ENCODE measurements at places on chromosomes 11 and 22.

DNA sequence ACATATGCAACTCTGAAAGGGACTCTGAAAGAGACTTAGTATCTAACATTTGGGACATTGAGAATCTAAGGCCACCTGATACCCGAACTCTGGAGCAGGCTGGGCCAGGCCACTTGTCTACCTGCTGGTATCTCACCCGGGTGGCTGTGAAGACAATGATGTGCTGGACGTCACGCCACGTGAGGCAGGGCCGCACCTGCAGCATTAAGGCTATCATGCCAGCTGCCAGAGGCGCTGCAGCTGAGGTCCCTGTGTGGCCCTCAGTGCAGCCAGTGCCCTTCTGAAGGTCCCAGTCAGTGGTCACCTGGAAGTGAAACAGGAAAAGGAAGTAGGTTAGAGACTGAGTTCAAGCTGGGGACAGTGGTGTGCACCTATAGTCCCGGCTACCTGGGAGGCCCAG is 12.4 kb downstream of the PCSK7 start:
- no peak for DNase-seq

- no peak for DNase-seq
Measured at GRCh38 chr11:61985869-61986268, 18.4 kb upstream of the FTH1 start.

DNA sequence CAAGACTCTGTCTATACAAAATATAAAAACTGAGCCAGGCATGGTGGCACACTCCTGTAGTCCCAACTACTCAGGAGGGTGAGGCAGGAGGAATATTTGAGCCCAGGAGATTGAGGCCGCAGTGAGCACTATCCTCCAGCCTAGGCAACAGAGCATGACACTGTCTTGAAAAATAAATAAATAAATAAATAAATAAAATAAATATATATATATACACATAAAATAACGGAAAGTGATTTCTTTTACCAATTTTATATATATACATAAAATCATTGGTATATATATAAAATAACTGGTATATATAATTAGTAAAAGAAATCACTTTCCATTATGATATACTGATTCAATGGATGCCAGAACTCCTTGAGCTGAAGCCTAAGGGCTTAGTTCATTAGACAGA is 91.8 kb downstream of the MRTFA start:
- no peak for DNase-seq

DNA sequence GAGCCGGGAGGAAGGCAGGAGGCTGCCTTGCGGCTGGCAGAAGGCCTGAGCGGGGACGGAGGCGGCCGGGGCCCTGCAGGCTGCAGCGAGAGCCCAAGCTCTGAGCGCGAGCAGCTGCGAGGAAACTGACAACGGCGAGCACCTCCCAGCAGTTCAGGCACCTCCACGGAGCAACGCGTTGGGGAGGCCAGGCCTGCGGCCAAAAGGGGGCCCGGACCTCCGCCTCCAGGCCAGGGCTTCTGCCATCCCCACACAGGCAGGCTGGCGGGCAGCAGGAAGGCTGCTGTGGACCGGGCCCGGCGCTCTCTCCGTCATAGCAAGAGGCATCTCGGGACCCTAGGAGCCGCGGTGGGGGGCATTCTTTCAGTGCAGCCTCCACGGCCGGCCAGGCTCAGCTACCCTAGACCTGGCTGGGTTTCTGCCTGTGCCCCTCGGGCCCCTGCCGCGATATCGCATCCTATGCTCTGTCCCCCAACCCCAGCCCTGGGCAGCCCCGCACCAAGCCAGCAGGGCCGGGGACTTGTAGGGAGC is 22.9 kb upstream of the SLC22A12 start:
- DNase-seq = no peak

DNA sequence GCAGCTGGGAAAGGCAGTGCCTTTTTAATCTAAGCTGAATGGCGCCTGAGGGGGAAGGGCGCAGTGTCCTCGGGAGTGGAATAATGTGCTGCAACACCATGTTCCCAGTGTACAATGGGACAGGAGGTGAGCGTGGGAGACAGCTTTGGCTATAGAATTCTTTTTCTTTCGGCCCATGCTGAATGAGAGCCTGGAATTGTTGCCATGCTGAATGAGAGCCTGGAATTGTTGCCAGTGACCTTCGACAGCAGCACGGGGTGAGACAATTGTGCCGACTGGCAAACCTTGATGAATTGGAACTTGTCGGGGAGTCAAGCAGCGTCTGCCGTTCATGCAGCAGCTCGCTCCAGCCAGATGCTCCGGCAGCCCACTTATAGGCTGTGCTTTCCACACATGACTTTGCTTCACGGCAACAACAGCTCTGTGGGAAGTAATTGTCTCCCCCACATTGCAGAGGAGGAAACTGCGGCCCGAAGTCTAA is 141.4 kb upstream of the E2F8 start:
- no peak for DNase-seq

DNA sequence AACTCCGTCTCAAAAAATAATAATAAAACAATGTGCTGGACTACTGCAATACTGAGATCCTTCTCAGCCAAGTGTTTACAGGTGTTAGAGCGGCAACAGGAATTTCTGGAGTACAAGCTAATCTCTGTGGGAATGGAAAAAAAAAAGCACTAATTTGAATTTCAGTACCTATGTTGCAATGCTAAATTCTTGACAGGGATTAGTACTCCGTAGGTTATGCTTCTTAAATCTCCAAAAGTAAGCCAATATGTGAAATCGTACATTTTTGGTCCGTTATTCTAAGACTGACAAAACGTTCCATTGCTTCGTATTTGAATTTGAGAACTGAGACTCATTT is 1.1 kb downstream of the ATL3 start:
- no peak for DNase-seq

DNA sequence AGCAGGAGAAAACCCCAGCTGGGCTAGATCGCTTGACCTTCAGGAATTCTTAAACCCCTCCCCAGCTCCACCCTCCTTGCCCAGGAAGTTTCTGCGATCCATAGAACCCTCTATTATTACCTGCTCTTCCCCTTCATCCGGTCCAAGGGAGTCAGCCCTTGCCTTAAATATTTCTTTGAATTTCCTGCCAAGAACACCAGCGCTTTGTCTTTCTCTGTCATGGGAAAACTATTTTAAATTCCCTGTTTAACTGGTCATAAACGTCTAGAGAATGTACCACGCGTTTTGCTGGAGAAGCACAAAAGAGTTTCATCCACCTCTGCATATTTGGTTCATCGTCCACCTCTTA is 496 bp upstream of the TRAF6 start:
- no peak for DNase-seq

GRCh38 chr11:72222907-72223614 is 1.5 kb upstream of the INPPL1 start:
- DNase-seq = peak; percentile 93

DNA sequence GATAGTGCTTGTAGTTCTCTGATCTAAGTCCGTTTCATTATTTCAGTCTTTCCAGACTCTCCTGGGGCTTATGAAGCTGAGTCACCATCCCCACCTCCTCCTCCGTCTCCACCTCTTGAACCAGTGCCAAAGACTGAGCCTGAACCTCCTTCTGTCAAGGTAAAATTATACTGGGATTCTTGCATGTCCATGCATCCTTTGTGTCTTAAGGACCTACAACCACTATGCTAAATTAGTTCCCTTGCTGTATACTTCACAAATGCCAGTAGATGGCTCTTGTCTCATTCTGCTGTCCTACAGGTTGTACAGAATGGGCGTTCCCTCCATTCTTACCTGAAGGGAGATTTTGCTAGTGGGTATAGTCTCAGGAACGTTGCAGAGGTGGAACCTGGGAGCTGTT is 42.2 kb downstream of the POLD3 start:
- no peak for DNase-seq

DNA sequence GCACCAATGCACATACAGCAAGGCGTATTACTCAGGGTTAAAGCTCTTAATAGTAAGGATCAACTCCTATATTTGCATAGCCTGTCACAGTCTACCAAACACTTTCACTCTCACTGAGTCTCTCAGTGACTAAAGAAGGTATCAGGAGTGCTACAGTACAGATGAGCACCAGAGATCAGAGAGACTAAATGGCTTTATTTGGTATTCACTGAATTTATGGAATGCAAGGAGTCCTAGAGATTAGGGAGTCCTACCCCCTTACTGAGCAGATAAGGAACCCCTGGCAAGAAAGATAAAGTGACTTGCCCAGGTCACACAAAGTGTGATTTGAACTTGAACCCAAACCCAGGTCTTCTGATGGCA is 396.4 kb upstream of the CCDC90B start:
- DNase-seq = no peak

DNA sequence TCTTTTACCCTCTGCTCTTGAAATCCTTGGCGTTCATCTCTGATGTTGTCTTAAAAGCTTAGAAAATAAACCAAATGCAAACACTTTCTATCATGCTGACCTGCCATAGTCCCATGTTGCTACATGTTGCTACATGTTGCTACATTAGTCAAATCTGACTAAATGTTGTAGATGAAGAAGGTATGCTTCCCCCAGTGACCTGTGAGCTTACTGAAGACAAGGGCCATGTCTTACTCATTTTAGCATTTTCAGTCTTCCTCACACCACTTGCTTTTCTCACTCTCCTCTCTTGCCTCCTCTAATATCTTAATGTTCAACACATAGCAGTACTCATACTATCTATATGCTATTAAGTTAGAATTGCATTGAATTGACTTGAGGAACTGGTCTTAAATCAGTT is 346.4 kb upstream of the MTNR1B start:
- no peak for DNase-seq

DNA sequence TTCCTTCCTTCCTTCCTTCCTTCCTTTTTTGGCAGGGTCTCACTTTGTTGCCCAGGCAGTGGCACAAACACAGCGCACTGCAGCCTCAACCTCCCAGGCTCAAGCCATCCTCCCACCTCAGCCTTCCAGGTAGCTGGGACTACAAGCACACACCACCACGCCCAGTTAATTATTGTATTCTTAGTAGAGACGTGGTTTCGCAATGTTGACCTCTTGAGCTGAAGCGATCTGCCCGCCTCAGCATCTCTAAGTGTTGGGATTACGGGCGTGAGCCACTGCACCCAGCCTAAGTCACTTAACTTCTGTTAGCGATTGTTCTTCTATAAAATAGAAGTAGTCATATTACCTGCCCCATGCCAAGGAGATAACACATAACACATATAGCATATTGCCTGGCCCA is 2.8 kb upstream of the SYTL2 start:
- DNase-seq = no peak

- DNase-seq = no peak
Measured at GRCh38 chr11:24295360-24295759, 201.5 kb upstream of the LUZP2 start.

GRCh38 chr11:45485070-45485707 is 180.2 kb downstream of the CHST1 start:
- no peak for DNase-seq

GRCh38 chr22:44489817-44490216 is 8.2 kb downstream of the RTL6 start:
- no peak for DNase-seq

DNA sequence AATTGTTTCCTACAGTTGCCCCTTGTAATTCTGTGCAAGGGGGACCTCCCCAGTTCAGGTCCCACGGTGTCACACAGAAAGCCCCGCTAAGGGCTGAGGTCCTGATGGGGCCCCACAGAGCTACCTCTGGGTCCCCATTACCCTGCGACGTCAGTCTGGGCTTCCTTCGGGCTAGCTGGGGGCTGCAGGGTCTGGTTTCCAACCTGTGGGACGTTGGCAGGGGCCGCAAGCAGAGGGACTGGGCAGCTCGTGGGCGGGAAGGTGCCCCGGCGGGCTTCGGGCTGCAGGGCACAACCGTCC is 698 bp downstream of the SLC37A4 start:
- DNase-seq = no peak

DNA sequence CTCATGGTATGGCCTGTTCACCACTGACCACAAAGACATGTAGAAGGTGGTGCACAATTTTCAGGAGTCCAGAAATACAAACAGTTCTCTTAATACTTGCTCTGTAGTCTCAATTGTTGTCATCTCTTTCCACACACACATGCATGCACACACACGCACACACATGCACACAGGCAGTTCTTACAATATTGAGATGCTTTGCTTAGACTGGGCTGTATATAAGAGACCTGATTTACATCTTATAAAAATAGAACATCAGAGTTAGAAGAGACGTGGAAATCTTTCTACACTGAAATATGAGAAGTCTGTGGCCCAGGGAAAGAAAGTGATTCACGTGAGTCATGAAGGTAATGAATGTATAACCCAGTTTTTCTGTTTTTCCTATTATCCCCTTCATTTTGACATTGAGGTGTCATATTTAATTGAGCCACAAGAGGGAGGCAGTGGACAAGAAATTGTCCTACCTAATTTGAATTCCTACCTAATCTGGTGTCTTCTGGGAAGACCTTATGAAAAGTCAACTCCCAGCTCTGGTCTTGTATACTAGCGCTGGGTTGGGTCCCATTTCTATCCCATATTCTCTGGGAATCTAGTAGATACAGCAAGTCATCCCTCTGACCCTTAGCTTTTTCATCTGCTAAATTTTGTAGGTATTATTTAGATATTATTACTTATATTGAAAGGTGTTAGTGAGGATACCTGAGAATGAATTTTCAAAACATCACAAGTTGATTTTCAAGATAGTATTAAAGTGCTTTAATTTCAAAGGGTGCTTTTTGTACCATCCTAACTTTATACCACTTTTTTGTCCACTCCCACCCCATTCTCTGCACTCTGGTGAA is 14.9 kb upstream of the MS4A4A start:
- DNase-seq = peak; percentile 35

- no peak for DNase-seq
Measured at GRCh38 chr11:83865636-83866461, 579.7 kb upstream of the CCDC90B start.

- DNase-seq = no peak
Measured at GRCh38 chr22:35756722-35757121, 39.0 kb downstream of the APOL5 start.

- DNase-seq = peak; percentile 66
Measured at GRCh38 chr11:35013514-35014233, 97.3 kb downstream of the PDHX start.

DNA sequence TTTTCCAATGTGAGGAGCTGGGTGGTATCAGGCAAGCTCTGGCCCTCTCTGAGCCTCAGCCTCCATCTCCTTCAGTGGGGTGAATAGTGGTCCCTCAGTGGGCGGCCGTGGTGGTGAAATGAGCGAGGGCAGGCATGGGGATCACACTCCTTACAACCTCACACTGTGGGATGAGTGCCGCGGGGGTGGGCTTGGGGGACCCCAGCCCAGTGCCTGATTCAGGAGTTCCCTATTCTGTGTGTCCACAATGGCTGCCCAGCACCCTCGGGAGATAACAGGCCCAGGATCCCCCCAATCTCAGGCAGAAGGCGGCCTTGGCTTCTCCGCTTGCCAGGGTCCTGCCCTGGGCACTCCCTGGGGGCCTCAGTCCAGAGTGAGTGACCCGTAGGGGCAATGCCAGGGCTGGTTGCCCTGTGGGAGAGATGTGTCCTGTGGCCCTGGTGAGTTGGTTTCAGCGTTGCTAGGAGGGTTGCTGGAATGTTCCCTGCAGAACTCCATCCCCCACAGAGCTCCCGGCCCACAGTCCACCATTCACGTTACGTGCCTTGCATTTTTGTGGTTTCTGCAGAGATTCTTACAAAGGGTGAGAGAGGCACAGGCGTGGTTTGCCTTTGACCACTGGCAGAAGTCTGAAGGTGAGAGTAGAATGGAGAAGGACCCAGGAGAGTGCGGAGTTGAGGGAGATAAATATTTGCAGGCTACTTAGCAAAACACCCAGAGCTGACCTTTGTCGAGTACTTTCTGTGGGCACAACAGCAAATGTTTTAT is 2.9 kb downstream of the ALDH3B1 start:
- no peak for DNase-seq
